ENCODE measurements at places on chromosomes 6 and 20.

- no peaks in the 10 kb centered on the region for H3K27me3 ChIP-seq
- no peak for DNase-seq
- H3K36me3 ChIP-seq, result no peaks in the 10 kb centered on the region
- H3K4me3 ChIP-seq, result no peak overlapping the region
- H3K4me1 ChIP-seq, result no peaks in the 10 kb centered on the region
- no peak overlapping the region for H3K27ac ChIP-seq
Observed at GRCh38 chr6:79246891-79247290, 12.4 kb upstream of the HMGN3 start.

GRCh38 chr20:37441023-37441422 is 80.0 kb upstream of the NNAT start:
- no peak for DNase-seq
- H3K4me1 ChIP-seq, result no peaks in the 10 kb centered on the region
- H3K36me3 ChIP-seq, result no peaks in the 10 kb centered on the region
- no peak overlapping the region for H3K27ac ChIP-seq

- H3K36me3 ChIP-seq, result no peaks in the 10 kb centered on the region
- H3K4me1 ChIP-seq, result no peaks in the 10 kb centered on the region
- no peaks in the 10 kb centered on the region for H3K27me3 ChIP-seq
- H3K27ac ChIP-seq, result no peak overlapping the region
- no peak overlapping the region for H3K4me3 ChIP-seq
- DNase-seq, result no peak
Observed at GRCh38 chr20:23534801-23535593, 33.3 kb downstream of the CST9L start.

DNA sequence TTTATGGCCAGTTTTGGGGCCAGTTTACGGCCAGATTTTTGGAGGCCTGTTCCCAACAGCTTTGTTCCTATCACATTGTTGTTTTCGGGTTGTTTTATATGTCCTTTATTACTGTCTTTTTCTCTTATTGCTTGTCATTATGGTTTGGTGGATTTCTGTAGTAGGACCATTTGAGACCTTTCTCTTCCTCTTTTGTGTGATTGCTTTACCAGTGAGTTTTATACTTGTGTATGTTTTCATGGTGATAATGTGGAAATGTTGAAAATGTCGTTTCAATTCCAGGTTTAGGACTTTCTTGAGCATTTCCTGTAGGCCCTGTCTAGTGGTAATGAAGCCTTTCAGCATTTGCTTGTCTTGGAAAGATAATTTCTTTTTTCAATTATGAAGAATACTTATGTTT is 17.8 kb downstream of the HLA-B start:
- H3K27me3 ChIP-seq, result no peaks in the 10 kb centered on the region
- no peak overlapping the region for H3K4me3 ChIP-seq
- H3K4me1 ChIP-seq, result no peaks in the 10 kb centered on the region
- no peaks in the 10 kb centered on the region for H3K36me3 ChIP-seq
- DNase-seq, result no peak

Measured in testis (tissue), 5 donors.